ENCODE measurements at places on chromosomes 4 and X.
A peak's percentile ranks its signal among the peaks of the same experiment; 100 is the strongest.

DNA sequence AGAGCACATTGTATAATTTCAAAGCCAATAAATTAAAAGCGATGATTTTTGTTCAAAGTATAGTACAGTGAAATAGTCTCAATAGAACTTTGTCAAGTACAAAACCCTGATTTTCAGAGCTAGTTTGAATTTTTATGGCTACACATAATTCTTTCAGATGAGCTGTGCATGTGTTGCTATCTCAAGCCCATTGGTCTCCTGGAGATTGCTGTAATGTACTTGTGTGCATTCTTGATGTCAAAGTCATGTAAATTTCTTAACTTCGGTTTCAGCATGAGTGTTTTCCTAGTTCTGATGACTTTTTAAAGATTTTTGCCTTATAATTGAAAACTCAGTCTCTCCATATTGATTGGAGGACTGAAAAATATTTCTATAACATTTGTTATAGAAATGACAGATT lies 200.8 kb downstream of the CEP135 start:
- peak; percentile 88 for DNase-seq

- peak; percentile 29 for DNase-seq
These were observed 128.5 kb upstream of the ARX start for GRCh38 chrX:25144043-25144940.

- DNase-seq: peak; percentile 97
These were observed 244.2 kb upstream of the MAB21L2 start for GRCh38 chr4:150337734-150338133.

- peak; percentile 93 for DNase-seq
These were observed 39.5 kb downstream of the HOPX start for GRCh38 chr4:56641494-56642051.

- no peak for DNase-seq
These were observed 136.5 kb downstream of the RBM47 start for GRCh38 chr4:40493160-40493559.

GRCh38 chr4:24991015-24991414 lies 39.7 kb downstream of the LGI2 start:
- peak; percentile 5 for DNase-seq

DNA sequence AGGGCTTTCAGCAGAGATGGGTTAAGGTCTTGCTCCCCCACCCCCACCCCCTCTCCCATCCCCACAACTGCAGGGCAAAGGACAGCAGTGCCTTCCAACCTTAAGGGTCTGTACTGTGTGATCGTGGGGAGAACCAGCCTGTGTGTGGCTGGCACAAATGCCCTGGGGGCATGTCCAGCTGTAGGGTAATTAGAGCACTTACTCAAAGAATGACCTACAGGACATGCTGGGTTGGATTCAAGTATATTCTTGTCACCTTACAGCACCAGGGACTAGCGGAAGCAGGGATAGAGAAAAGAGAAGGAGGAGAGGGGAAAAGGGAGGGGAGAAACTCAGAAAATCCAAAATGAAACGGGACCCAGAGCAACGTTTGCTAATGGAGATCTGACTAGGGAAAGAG lies 191.3 kb upstream of the GATB start:
- no peak for DNase-seq

DNA sequence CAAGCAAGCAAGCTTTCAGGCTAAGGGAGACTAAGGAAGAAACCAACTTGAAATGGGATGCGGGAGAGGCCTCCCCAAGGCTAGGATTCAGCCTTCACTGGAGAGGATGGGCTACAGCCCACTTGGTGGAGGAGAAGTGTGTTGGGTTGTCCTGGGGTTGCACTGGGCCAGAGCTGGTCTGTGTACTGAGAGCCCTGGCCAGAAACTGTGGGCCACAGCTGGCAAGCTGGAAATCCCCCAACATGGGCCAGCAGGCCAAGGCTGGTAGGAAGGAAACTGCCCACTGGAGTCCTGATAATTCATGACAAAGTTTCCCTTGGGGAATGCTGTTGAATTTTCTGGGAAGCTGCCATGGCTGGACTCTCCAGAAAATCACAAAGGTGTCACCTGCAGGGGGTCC lies 188.0 kb upstream of the S100G start:
- no peak for DNase-seq

- no peak for DNase-seq
These were observed 78.0 kb upstream of the CPEB2 start for GRCh38 chr4:14924076-14924811.

- no peak for DNase-seq
These were observed 23.6 kb downstream of the GUCY1A1 start for GRCh38 chr4:155690044-155690837.

DNA sequence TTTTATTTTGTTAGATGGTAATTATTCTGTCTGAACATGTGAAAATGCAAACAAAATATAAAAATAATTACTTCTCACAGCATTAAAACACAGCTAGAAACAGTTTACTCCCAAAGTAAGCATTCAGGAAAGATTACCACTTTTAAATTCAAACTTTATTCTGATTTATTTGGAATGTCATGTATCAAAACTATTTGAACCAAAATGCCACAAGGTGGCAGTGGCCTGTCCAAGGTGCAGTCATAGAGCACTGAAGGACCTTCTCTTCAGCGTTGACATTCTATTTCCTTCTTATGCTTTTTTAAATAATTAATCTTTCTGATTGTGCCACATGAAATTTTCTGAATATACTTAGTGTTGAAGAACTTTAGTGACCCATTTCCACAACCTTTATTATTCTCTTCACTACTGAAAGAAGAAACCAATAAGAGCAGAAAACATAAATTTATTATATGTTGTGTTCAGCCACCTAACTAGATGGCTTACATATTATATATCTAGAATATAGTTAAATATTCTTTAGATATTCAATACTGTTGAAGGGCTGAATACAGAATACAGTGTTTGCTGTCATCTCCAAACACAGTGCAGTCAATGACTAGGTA lies 283.6 kb downstream of the CFAP299 start:
- DNase-seq: peak; percentile 11
